Fibroblast of skin of abdomen (primary cell): ENCODE measurements at places on chromosomes 16 and 17.

DNA sequence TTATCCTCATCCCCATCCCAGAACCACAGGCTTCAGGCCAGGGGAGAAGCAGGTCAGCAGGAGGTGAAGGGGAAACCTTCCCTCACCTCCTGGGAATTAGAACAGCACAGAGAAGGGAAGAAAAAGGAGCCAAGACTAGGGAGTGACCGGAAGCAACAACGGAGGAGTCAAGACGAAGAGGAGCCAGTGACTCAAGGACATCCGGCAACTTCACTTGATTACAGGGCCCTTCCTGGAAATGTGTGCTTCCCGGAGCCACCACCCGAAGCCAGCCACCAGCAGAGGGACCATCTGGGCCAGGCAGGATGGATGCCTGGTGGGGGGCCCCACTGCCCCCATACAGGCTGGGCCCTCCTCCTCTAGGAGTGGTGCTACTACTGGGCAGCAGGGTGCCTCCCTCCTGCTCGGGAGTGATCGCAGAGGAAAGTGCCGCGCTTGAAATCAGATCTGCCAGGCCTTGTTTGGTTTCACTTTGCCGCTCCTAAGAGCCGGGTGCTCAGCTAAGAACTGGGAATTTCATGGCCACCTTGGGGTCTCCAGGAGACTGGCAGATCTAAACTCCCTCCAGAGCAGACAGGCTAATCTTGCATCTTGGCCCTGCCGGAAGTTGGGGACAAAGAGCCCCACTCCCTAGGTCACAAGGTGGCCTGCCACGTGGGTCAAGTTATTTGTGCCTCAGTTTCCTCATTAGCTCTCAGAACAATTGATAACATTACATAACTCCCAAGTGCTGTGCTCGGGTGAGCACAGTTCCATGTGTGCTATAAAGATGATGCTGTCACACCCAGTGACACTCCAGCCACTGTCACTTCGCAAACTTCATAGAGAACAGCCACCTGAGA, 6.6 kb downstream of the CDC42EP4 start:
- DNase-seq = peak; percentile 67

DNA sequence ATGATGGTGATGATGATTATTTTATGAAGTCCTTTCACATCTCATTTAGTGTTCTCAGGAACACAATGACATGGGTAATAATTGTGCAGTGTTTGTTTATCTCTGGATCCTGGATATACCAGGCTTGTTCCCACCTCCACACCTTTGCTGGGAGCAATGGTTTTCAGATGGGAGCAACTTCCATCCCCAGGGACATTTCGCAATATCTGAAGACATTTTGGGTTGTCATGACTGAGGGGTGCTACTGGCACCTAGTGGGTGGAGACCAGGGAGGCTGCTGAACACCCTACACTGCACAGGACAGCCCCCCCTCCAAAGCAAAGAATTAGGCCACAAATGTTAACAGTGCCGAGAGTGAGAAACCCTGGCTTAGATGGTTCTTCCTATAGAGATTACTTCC, 13.5 kb upstream of the SALL1 start:
- DNase-seq = no peak

- DNase-seq = no peak
These were observed 60.4 kb upstream of the MSI2 start for GRCh38 chr17:57195785-57196460.

- DNase-seq = no peak
These were observed 71.9 kb upstream of the SEC14L1 start for GRCh38 chr17:77068915-77069314.

GRCh38 chr17:81295676-81296381, 722 bp upstream of the SLC38A10 start:
- peak; percentile 35 for DNase-seq

GRCh38 chr17:72223866-72224291, 103.1 kb downstream of the SOX9 start:
- DNase-seq = no peak

DNA sequence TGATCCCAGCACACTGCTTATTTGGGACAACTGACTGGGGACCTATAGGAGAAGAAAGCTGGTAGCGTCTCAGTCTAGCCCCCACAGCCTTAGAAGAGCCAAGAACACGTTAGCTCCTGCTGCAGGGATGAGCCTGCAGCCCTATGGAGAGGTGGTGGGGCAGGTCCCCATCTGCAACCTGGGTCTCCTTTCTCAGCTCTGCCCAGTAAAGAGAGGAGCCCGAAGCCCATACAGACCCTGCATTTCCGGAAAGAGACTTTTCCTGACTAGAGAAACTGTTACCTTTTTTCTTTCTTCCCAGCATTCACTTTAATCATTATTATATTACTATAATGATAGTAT, 788 bp downstream of the METTL22 start:
- DNase-seq = no peak

- DNase-seq = no peak
These were observed 21.9 kb downstream of the C16orf95 start for GRCh38 chr16:87295259-87295658.

DNA sequence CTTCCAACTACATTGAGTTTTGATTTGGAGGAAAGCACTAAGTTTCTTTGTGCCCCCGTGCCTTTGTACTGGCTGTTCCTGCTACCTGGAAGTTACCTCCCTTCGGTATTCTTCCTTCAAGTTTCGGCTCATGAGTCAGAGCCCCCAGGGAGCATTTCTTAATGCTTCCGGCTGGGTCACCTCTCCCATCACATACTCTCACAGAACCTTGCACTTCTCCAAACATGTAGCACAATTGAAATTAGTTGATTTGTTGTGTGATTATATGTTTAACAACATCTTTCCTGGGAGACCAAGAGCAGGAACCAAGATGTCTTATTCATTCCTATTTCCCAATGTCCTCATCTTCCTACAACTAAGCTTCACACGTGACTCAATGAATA, 158.6 kb upstream of the CDH5 start:
- no peak for DNase-seq

GRCh38 chr17:52790359-52790955, 631.9 kb upstream of the CA10 start:
- DNase-seq = no peak

- DNase-seq = no peak
These were observed 24.6 kb upstream of the TNRC6C start for GRCh38 chr17:77933777-77934398.

DNA sequence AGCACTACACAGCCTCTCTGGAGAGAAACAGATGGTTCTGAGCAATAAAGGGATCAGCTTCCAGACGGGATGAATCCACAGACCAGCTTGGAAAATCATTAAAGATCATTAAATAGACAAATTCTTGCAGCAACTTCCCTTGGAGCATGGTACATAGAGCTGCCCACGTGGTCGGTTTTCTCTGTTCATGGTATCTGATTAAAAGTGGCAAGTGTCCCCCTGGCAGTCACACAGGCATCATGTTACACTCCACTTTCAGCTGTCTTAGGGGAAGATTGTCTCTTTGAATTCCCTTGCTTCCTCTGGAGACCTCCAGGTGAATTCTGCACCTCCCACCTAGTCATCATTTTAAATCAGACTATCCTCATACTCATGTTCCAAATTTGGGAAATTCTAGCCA, 92.2 kb upstream of the CACNG3 start:
- no peak for DNase-seq

DNA sequence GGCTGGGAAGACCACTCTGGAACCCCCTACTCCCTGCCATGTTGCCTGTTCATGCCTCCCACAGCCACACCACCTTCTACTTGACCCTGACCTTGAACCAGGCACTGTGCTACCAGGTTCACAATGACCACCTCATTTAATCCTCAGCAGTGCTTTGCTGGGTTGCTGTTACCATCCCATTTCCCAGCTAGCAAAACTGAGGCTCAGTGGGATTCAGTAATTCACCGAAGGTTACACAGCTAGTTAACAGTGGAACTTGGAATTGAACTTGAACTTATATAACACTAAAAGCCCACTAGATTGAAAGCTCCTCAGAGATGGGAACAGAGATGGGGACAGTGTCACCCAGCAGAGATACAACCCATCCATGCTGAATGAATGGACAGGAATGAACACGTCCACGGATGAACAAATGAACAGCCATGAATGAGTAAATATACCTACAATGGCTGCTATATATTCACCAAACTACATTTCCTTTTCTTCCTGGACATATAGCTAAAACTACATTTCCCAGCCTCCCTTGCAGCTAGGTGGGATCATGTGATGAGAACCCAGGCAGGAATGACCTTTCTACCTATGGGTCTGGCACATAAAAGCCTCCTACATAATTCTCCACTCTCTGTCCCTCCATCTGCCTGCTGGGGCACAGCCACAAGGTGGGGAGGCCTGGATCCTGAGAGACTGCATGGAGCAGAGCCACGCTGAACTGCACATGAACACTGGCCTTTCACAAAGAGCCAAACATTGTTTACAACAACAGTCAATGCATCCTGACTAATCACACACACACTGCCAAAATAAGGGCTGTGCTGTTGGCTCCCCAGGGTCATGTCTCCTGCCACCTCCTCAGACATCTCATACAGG, 94.8 kb downstream of the RMI2 start:
- no peak for DNase-seq

- DNase-seq = no peak
These were observed 9.9 kb upstream of the SMIM36 start for GRCh38 chr17:55521186-55521585.

GRCh38 chr17:77027271-77027889, 113.4 kb upstream of the SEC14L1 start:
- DNase-seq = no peak

DNA sequence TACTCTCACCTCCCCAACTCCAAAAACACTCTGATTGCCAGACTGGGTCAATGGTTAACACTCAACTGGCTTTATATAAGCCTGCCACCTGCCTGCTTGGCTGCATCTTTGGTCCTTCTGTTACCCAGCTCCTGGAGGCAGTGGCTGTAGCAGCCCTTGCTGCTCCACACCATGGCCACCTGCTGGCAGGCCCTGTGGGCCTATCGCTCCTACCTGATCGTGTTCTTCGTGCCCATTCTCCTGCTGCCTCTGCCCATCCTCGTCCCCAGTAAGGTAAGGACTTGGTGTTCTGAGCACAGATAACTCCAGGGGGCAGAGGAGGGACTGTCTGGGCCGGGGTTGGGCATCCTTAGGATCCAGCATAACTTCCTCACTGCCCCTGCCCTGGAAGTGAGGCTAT, at the start of gene SLC13A2:
SLC13A2 (plus strand) TSS at position 103 of the 400 bp plus-strand sequence; CDS start at position 172, 69 bp downstream.
- DNase-seq = no peak

- peak; percentile 99 for DNase-seq
These were observed 24.3 kb upstream of the LASP1NB start for GRCh38 chr17:38900978-38901656.

GRCh38 chr17:55478971-55479370, 32.3 kb downstream of the SMIM36 start:
- DNase-seq = peak; percentile 17

DNA sequence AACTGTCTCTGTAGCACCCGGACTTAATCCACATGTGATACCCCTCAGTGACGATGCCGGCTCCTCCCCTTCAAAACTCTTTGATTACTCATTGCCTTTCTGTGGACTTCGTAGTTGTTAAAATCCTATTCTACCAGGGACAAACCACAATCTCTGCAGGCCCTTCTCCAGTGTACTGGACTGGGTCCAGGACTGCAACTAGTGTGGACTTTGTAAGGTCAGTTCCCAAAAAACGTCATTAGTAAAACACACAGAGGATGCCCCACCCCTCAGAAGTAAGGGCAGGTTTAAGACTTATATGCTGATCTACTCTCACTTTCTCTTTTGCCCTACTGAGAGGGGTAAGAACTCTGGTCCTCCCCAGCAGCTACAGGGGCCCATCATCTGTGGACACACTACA, 10.5 kb upstream of the NUDT7 start:
- DNase-seq = peak; percentile 33

DNA sequence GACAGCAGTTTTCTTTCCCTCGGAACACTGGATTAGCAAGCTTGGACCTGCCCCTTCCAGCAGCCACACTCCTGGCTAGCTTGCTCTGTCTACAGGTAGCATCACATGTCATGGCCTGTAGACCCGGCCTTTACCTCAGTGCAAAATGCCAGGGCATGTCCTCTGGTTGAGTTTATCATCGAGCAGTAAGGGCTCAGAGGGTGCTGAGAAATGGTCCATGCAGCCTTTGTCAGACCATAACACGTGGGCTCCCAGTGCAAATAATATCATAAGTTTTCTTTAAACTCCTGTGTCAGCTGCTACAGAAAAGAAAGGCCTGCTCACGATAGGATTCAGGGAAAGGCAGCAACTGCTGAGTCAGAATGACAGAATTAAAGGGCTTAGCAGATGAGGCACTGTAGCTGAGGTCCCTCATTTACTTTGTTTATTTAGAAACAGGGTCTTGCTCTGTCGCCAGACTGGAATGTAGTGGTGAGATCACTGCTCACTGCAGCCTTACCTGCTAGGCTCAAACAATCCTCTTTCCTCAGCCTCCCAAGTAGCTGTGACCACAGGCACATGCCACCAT, 8.0 kb upstream of the GNA13 start:
- peak; percentile 60 for DNase-seq

DNA sequence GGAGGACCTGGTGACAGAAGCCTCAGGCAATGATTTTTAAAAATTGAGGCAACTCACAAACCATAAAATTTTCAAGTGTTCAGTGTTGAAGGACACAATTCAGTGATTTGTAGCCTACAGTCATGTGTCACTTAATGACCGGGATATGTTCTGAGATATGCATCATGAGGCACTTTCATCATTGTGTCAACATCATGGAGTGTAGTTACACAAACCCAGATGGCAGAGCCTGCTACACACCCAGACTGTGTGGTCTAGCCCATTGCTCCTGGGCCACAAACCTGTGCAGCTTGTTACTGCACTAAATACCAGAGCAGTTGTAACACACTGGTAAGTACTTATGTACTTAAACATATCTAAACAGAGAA, 1.6 kb downstream of the PRSS41 start:
- DNase-seq = no peak

GRCh38 chr16:62642677-62643076, 606.4 kb upstream of the CDH8 start:
- no peak for DNase-seq

DNA sequence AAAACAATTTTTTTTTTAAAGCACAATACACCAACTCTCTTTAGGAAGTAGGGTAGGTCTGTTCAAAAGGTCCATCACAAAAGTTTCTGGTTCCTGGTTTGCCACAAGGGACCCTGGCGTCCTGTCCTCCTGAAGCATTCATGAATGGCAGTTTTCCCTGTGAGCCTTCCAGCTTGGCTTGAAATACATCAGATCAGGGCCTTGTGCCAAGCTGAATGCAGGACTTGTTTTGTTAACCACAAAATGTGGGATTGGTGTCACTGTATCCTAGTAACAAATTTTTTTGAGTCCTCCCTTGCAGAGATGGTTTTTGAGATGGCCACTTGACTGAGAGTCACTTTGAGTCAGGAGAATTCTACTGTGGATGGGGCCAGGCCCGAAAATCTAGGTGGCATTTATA, 3.9 kb downstream of the GNAO1 start:
- no peak for DNase-seq

GRCh38 chr16:79501446-79501845, 99.1 kb downstream of the MAF start:
- no peak for DNase-seq

GRCh38 chr16:85437166-85438052, 175.7 kb upstream of the GSE1 start:
- peak; percentile 40 for DNase-seq

- no peak for DNase-seq
These were observed 23.6 kb upstream of the USP22 start for GRCh38 chr17:21066394-21066793.

- DNase-seq = peak; percentile 86
These were observed 17.3 kb upstream of the EEF2K start for GRCh38 chr16:22188595-22189442.
